ENCODE measurements at places on chromosomes 7 and 10.
A peak's percentile ranks its signal among the peaks of the same experiment; 100 is the strongest.

DNA sequence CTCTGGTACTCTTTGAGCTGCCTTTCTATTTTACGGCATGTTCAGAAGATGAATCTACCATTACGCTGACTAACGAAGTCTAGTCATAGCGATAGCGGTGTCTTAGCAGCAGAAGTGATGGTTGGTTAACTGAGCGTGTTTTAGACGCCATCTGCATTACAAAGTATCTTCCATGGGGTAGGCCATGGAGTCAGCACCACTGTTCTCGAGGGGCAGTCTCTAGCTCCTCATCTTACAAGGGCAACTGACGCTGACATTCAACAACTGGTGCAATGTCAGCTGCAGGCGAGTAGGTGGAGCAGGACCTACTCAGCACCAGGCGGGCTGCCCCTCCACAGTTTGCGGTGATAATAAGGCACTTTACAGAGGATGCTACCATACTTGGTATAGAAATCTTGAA lies 88.7 kb downstream of the ADARB2 start:
- DNase-seq, result no peak

- DNase-seq, result no peak
Observed at GRCh38 chr7:102170393-102170970, 116.2 kb upstream of the SH2B2 start.

DNA sequence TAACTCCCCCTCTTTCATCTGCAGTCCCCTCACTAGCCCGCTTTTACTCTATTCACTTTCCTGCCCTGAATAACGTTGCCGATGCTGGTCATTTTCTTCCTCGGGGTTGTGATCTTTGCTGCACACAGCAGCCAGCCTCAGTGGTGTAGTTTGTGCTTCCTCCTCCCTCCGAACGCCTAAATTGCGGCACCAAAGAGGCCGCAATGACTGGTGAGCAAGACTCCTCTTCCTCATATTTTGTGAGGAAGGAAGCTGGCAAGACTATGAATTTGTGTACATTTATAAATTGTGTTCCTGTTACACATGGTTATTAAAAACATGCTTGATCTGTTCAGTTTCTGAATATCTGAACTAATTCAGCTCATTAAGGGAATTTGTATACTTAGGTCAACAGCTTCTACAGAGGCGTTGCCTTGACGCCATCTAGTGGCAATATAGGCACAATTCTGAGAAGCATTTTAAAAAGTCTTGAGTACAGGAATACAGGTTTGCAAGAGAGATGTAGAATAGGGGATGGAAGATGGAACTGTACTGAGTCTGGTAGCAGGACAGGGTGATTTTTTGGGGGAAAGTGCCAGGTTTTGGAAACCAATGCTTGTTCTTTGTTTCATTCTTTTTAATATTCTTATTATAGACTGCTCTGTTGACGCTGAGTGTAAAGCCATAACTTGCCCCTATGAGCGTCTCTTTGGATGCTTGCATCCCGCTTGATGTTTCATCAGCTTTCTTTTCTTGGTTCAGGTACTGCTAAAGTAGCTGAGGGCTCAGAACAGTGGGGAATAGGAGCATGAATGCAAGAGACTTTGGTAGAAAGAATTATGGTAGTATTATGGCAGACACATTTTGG lies 4.1 kb upstream of the TAS2R5 start:
- DNase-seq, result no peak

- no peak for DNase-seq
Observed at GRCh38 chr10:27746397-27747095, 927 bp upstream of the MKX start.

GRCh38 chr10:87991946-87992345 lies 128.5 kb downstream of the PTEN start:
- DNase-seq, result no peak

DNA sequence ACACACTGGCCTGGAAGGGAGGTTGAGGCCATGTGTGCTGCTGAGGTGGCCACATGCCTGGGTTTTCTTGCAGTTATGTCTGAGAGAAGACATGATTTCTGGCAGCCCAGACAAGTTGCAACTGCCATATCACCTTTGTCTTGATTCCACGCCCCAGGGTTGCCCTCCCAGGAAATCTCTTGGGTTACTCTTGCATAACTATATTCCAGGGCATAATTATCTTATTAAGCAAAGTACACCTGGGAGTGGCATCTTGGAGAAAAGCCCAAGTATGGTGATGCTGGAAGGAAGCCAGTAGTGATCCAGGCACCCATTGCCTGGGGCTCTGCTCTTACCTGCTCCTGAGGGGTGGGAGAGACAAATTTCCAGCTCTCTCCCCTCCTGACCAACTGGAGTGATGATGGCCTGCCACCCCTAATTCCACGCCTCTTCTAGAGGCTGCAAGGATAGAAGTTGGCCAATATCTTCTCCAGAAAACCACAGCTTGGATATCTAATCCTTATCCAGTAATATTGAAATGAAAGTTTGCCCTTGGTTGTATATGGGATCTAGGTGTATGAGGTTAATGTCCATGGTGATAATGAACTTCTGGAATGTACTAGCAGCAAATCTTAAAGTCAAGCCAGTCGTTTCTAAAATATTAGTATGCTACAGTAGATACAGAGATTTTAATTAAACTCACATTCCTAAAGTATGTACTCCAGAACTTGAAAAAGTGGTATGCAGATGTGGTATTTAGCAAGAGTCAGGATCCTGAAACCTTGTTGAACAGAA lies 5.0 kb downstream of the AKR1B10 start:
- DNase-seq, result no peak

GRCh38 chr7:79406371-79406770 lies 47.1 kb downstream of the MAGI2 start:
- no peak for DNase-seq

- peak; percentile 72 for DNase-seq
Observed at GRCh38 chr7:43905956-43906330, 453 bp downstream of the URGCP start.

- DNase-seq, result no peak
Observed at GRCh38 chr10:99432881-99433280, 2.5 kb upstream of the GOT1 start.

- DNase-seq, result no peak
Observed at GRCh38 chr7:103373866-103374643, 26.6 kb downstream of the PSMC2 start.

- DNase-seq, result no peak
Observed at GRCh38 chr7:106721816-106722785, 61.1 kb upstream of the CCDC71L start.

DNA sequence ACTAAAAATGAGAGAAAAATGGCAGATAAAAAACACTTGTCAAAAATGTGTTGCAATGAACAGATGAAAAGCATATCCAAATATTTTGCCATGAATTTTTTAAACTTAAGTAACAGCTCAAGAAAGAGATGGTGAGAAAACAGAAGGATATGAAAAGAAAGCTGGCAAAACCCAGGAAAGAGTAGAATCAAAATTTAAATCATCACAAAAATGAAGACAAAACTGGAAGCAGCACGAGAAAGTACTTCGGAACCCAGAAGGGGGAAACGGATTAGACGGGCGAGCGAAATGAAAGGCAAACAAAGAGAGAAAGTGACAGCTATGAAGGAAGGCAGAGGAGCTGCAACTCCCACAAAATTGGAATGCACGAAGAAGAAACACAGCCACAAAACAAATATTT lies 60.2 kb downstream of the KCNH2 start:
- no peak for DNase-seq
